ENCODE measurements at places on chromosomes 2 and 18.

DNA sequence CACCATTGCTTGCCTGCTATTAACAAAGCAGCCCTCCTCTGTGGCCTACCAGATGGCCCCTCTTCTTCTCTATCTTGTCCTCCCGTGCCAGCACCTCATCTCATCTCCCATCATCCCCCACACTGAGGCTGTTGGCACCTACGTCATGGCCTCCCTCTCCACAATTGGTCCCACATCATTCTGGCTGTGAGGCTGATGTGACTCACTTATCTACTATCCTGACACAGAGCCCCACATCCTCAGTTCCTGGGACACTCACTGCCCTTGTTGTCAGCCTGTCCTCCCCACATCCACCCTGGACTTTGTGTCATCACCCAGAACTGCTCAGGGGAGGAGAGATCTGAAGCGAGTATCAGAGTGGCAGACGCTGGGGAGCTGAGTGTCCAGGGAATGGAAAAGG, 102.9 kb downstream of the MRO start:
- DNase-seq, result no peak

DNA sequence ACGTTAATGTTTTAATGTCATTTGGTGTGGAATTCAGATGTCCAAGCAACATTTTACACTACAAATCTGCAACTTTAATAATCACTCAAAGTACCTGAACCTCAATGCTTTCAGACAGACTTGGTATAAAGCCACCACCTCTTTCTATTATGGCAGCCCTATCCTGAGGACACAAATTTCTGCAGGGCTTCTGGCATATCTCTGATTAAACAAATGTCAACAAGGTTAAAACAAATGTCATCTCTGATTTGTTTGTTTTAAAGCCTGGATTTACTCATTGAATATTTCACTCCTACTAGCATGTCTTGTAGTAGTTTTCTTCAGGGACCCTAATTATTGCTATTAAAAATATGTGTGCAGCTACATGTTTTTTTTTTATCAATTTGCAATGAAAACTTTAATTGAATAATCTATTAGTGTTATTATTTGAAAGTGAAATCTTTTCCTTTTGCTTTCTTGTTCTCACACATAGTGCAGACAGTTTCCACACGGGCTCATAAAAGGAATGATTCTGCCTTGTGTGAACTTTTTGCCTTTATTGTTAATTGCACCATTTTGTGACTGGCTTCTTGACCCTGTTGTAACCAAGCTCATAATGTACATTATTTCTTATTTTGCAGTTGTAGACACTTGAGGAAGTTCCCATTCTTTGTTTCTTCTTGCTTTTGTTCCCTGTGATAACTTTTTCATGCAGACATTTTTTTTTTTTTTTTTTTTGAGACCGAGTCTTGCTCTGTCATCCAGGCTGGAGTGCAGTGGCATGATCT, 30.1 kb downstream of the IL37 start:
- no peak for DNase-seq

DNA sequence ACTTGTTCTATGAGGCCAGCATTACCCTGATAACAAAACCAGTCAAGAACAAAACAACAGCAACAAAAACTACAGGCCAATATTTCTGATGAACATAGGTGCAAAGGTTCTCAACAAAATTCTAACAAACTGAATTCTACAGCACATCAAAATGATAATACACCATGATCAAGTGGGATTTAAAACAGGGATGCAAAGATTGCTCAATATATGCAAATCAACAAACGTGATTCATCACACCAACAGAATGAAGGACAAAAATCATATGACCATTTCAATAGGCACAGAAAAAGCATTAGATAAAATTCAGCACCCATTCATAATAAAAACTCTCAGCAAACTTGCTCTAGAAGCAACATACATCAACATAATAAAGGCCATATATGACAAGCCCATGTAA, 173.6 kb downstream of the CAMKMT start:
- no peak for DNase-seq

GRCh38 chr2:43803113-43803512, 29.3 kb downstream of the DYNC2LI1 start:
- DNase-seq, result no peak

DNA sequence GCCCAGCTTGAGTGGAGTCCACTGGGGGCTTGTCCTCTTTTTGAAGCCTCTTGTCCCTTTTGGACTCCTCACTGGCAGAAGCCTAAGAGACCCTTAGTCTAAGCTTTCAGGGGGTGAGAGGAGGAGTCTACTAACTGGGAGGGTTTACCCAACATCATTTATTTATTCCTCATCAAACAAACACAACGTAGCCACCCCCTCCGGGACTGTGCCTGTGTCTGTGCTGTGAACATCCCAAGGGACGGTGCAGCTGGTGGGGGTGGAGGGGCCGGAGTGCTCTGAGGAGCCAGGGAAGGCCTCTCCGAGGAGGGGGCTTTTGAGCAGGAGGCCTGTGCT, 42.7 kb upstream of the TAF1B start:
- DNase-seq, result no peak

DNA sequence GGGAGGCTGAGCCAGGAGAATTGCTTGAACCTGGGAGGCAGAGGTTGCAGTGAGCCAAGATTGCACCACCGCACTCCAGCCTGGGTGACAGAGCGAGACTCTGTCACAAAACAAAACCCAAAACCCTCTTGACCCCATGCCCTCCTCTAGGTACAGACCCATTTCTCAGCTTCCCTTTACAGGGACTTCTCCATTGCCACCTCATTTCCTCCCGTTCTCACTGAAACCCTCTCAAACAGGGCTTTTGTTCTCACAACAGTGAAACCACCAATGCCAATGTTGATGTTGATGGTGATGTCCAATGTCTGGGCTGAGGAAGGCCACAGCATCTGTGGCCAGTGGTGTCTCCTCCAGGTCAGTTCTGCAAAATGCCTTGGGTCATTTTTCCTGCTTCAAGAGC, 69.0 kb upstream of the ZCCHC2 start:
- DNase-seq, result no peak

GRCh38 chr2:224111576-224111975, 72.5 kb upstream of the SERPINE2 start:
- DNase-seq, result no peak

GRCh38 chr2:38192046-38192445, 116.1 kb upstream of the CYP1B1 start:
- DNase-seq, result no peak

- no peak for DNase-seq
These were observed 12.4 kb upstream of the IL1R1 start for GRCh38 chr2:102129951-102130646.

DNA sequence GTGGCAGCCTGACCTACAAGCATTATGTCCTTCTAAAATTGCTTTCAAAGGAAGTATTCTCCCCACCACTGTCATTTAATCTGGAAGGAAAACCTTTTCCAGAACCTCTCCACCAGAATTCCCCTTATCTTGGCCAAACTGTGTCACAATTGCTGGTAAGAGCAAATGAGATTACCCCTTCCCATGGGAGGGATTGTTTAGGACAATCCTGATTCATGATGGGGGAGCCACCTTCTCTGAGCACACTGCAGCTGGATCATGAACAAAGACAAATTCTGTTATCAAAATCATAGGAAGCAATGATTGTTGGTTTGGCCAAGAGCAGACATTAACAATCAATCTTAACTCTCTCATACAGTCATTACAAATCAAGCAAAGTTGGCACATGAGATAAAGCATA, 18.1 kb upstream of the ATOH8 start:
- DNase-seq, result no peak

- DNase-seq, result no peak
These were observed 314.8 kb downstream of the TSN start for GRCh38 chr2:122070241-122070731.

DNA sequence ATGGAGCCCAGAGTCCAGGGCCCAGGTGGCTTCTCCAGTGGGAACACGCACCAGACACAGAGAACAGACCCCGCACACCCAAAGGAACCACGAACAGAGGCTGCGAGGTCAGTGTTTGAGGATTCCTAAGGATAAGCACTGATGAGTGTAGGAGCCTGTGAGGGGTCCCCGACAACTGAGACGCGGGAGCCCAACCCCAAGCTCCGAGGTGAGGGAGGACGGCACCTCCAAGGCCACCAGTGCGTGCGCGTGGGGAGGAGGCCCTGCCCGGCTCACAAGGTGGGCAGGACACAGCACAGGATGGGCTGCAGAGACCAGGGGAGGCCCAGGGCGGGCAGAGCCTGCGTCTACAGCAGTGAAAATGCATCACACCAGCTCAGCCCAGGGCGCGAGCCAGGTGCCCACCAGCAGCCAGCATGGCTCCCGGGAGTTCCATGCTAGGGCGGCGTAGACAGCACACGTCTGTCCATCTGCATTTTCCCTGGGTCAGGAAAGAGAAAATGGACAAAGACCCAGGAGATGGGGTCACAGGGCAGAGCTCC, 189.1 kb downstream of the EIPR1 start:
- DNase-seq, result no peak

DNA sequence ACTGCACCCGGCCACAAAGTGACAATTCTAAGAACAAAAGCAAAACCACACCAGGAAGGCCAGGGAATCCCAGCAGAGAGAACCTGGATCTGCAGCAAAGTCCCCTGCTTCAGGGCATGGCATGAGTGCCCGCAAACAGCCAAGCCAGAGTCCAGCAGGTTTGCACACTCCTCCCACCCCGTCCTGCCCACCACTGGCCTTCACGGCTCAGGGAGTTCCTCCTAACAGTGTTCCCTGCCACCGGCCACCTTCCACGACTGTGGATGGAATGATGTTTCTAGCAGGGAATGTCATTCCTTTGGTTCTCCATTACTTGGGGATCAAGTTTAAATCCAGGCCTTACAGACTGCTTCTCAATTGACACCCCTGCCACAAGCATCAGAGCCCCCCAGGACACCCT, 42.0 kb upstream of the B3GNT7 start:
- no peak for DNase-seq

- no peak for DNase-seq
These were observed 162.6 kb downstream of the MYCN start for GRCh38 chr2:16102976-16103380.

DNA sequence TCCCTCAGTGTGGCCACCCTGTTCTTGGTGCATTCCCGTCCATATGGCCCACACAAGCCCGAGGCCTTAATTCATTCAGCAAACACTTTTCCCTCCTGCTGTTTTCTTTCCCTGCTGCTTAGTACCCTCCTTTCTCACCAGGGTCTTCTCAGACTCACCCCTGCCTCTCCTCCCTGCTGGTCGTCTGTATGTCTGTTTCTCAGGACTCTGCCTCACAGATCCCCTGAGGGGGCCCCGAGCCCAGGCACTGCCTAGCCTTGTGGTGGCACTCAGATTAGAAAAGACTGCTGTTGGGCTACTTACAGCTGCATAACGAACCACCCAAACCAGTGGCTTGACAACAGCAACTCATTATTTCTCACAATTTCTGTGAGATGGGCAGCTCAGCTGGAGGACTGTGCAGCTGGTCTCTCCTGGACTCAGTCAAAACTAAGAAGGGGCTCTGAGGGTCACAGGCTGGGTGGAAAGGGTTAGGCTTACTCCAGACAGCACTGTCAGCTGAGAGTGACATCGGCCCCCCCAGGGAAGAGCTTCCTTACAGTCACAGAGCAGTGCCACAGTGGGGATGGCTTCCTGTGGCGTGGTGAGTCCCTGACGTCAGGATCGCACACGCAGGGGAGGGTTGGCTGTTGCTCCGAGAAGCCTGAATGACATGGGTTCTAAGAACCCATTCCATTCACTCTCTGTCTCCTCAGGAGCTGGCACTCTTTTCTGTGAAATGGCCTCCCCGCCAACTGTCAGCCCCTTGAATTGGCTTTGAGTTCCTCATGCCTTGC, 139.0 kb downstream of the UXS1 start:
- no peak for DNase-seq

DNA sequence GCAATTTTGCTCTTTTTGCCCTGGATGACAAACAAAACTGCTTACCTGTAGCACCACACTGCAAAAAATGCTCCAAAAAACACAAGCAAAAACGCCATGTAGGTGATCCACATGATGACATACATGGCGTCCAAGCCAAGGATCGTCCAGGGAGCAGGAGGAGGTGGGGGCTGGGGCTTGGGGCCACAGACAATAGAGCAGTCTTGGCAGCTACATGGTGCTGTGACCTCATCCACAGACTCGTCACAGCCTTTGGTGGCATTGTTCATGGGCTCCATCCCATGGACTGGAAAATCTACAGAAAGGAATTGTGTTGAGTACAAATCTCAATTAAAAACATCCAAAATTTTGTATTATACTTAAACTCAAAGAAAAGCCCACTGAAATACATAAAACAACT, 26.1 kb downstream of the NPC1 start:
- no peak for DNase-seq

DNA sequence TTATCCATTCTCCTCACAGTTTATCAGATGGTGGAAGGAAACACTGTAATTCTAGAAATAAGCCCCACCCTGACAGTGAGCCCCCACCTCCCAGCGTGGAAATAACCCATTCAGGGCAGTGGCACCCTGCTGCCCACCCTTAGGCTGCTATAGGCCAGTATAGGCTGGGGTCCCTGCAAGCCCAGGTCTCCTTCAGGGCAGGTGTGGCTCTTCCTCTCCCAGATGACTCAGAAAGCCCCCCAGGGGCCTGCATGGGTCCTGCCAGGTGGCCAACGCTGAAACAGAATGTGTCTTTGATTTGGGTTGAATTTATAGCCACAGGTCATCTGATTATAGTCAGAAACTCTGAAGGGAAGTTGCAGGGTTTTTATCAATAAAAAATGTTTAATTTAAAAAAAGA, 136.4 kb downstream of the SH3RF3 start:
- DNase-seq, result no peak

DNA sequence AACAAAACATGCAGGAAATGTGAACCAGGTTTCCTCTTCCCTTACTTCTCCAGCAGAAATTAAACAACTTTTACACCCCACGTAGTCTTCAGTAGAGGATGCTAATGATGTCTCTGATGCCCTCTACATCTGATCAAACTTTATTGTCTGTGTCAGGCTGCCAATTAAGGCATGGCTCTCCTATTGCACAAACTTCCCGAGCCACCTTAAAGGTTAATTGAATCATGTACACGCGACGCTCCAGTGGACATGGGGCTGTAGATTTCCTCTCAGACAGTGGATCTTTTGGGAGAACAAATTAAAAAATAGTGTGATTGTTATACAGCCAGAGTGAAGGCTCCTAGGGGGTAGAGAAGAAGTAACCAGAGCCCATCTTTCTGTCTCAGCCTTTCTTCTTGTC, 301.6 kb downstream of the SMAD2 start:
- DNase-seq, result no peak

Measured in stimulated activated CD8-positive, alpha-beta memory T cell treated with anti-CD3 and anti-CD28 coated beads, Interleukin-7, amount 100 ng/mL, for 1 hour (primary cell).